CD4-positive, alpha-beta memory T cell (primary cell): ENCODE measurements at places on chromosomes 2 and 18. TPM values are rescaled to one million over a fixed set of nuclear protein-coding genes. Genes with fewer than 3 reads are reported as not detected.

The RESP18 gene
- total RNA-seq, result not detected

The CTLA4 gene
- total RNA-seq, result 20.4 TPM

The RPRM gene
- not detected for total RNA-seq

- no peak overlapping the region for H3K27ac ChIP-seq
- H3K36me3 ChIP-seq, result no peaks in the 10 kb centered on the region
- no peaks in the 10 kb centered on the region for H3K27me3 ChIP-seq
- H3K4me1 ChIP-seq, result no peaks in the 10 kb centered on the region
- no peak for DNase-seq
Measured at GRCh38 chr2:163647300-163647699, 88.5 kb downstream of the FIGN start.

DNA sequence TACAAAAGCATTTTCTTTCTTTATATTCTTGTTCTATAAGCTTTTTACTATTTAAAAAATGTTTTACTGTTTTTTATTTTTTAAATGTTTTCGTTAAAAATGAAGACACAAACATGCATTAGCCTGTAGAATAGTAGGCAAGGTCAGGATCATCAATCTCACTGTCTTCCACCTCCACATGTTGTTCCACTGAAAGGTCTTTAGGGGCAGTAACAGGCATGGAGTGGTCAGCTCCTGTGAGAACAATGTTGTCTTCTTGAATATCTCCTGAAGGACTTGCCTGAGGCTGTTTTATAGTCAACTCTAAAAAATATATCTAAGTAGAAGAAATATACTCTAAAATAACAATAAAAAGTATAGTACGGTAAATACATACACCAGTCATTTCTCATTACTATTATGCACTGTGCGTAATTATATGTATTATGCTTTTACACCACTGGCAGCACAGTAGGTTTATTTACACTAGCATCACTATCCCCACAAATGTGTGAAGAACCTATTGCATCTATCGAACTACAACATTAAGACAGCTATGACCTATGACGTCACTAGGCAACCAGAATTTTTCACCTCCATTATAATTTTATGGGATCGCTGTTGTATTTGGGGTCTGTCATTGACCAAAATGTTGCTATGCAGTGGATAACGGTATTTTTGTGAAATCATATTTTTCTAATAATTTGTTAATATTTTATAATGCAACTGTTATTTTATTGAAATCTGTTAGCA lies 764.3 kb downstream of the METTL4 start:
- DNase-seq, result no peak
- no peaks in the 10 kb centered on the region for H3K27me3 ChIP-seq
- no peaks in the 10 kb centered on the region for H3K4me1 ChIP-seq
- H3K4me3 ChIP-seq, result no peak overlapping the region

DNA sequence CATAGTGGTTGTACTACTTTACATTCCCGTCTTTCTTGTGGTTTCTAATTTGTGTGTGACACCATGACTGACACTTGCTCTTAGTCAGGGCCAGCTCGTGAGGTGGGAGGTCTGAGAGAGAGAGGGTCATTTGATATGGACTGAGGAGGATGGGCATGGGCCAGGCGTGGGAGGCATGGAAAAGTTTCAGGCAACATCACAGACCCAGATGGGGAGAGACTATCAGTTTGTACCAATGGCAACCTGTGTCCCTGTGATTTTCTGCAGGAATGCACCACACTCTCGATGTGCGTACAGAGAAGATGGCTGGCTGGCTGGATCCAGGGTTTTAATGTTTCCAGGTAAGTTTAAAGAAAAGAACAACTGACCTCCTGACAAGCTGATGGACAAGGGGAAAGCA lies 273.6 kb downstream of the CYRIA start:
- DNase-seq, result no peak
- H3K4me3 ChIP-seq, result no peak overlapping the region
- no peaks in the 10 kb centered on the region for H3K4me1 ChIP-seq
- no peaks in the 10 kb centered on the region for H3K36me3 ChIP-seq

The OBSL1 gene
- 0.09 TPM for total RNA-seq

DNA sequence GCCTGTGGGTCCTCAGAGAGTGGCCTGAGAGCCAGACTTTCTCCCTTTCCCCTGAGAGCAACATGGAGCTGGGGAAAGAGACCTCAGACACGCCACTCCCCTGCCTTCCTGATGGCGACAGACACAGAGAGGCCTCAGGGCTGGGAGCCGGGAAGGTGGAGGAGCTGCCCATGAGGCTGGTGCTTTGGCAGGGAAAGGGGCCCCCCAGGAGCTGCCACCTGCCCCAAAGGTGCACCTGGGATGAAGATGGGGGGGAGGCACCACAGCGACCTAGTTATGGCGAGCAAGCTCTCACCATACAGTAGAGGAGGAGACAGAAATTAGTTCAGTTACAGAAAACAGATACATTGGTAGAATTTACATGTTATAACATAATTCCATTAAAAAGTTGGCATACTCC lies 80.7 kb upstream of the PXDN start:
- no peak for DNase-seq
- no peak overlapping the region for H3K4me3 ChIP-seq
- no peaks in the 10 kb centered on the region for H3K27me3 ChIP-seq
- H3K27ac ChIP-seq, result no peak overlapping the region
